Cardiac muscle cell (in vitro differentiated cells and primary cell): ENCODE measurements at places on chromosomes 4 and X. TPM values are rescaled to one million over a fixed set of nuclear protein-coding genes. Genes with fewer than 3 reads are reported as not detected.

Gene HPGD
- 0.51 and 1.7 TPM in 2 replicates for total RNA-seq

Gene NLRP2B
- not detected in 2 replicates for total RNA-seq

Gene LYAR
- 14.8 and 18.5 TPM in 2 replicates for total RNA-seq

Gene TMEM47
- total RNA-seq: 33.3 and 43.7 TPM in 2 replicates

DNA sequence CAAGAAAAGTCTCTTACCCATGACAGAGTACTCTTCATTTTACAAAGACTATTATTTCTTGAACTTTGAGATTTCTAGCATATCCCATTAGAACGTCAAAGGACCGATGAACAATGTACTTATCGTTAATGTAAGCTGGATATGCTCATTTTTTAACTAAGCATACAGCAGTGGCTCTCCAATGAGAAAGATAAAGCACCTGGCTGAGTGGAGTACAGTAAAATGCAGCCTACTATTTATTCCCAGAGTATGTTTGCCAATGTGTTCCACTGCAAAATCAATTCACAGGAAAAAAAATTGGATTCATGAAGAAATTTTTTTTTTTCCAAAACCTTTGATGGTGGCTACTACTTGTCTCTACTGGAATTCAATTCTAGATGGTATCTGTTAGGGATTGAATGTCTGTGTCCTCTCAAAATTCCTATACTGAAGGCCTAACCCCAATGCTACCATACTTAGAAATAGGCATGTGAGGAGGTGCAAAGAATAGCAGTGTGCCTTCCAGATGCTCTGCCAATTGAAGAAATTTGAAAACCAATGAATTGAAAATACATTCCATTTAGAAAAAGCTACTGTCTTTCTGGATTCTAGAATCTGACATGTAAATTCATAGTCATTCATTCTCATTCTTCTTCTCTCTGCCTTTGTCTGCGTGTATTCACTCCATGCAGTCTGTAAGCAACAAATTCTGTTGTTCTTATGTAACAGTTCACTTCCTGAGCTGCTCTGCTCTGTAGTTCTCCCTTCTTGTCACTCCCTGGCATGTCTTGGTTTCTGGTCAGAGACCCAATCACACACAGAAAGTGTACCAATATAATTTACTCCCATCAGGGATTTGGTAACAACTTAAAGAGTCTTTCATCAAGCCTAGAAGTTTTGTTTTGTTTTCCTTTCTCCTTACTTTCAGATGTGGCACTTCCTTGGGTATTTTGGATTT is 61.4 kb downstream of the PAPSS1 start:
- no peaks in the 10 kb centered on the region for H3K27me3 ChIP-seq
- DNase-seq: no peak
- H3K4me3 ChIP-seq: no peak overlapping the region
- no peak overlapping the region for H3K27ac ChIP-seq
- H3K36me3 ChIP-seq: no peaks in the 10 kb centered on the region
- peaks cover 7% of the 10 kb centered on the region for H3K4me1 ChIP-seq

DNA sequence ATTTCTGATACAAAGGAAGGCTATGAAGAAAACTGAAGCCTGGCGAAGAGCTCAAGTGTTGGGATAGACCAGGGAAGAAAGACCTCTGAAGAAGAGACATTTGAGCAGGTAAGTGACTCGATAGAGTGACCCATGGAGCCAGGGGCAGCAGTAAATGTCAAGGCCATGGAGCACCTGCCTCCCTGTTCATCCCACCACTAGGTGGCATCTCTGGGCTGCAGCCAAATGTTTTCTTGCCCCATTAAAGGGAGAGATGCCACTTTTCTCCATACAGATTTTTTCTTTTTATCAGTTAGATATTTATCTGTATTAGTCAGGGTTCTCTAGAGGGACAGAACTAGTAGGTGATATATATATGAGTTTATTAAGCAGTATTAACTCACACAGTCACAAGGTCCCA is 4.9 kb upstream of the ZNF81 start:
- peak; percentile 53 for DNase-seq
- no peak overlapping the region for H3K27ac ChIP-seq
- H3K27me3 ChIP-seq: no peaks in the 10 kb centered on the region
- H3K4me3 ChIP-seq: no peak overlapping the region

DNA sequence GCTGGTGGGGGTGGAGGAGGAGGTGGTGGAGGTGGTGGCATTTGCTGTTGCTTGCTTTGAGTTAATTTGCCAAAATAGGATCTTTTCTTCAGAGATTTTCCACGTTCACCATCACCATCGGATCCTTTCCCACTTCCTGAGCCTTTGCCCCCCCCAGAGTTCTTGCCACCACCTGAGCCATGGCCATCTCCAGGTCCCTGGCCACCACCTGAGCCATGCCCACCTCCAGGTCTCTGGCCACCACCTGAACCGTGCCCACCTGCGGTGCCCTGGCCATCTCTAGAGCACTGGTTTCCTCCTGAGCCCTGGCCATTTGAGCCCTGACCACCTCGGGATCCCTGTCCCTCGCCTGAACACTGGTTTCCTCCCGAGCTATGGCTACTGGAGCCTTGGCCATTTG is 1.9 kb downstream of the IRS4 start:
- H3K4me1 ChIP-seq: peaks cover 4% of the 10 kb centered on the region
- no peaks in the 10 kb centered on the region for H3K36me3 ChIP-seq
- H3K27ac ChIP-seq: no peak overlapping the region

- no peak overlapping the region for H3K27ac ChIP-seq
- H3K27me3 ChIP-seq: no peaks in the 10 kb centered on the region
- no peaks in the 10 kb centered on the region for H3K36me3 ChIP-seq
These were observed 24.9 kb upstream of the MTM1 start for GRCh38 chrX:150543230-150544155.

GRCh38 chrX:129760155-129760554 is 19.6 kb upstream of the SASH3 start:
- no peaks in the 10 kb centered on the region for H3K27me3 ChIP-seq
- no peak overlapping the region for H3K27ac ChIP-seq
- no peak for DNase-seq
- H3K36me3 ChIP-seq: no peaks in the 10 kb centered on the region
- H3K4me1 ChIP-seq: no peaks in the 10 kb centered on the region

- no peaks in the 10 kb centered on the region for H3K36me3 ChIP-seq
- DNase-seq: no peak
- no peaks in the 10 kb centered on the region for H3K27me3 ChIP-seq
These were observed 220.0 kb downstream of the NWD2 start for GRCh38 chr4:37464373-37465128.

GRCh38 chr4:109243871-109244270 is 58.6 kb downstream of the COL25A1 start:
- H3K36me3 ChIP-seq: no peaks in the 10 kb centered on the region
- H3K27ac ChIP-seq: no peak overlapping the region
- no peak overlapping the region for H3K4me3 ChIP-seq
- H3K4me1 ChIP-seq: peaks cover 6% of the 10 kb centered on the region
- no peaks in the 10 kb centered on the region for H3K27me3 ChIP-seq

GRCh38 chr4:82523179-82523578 is 38.6 kb downstream of the TMEM150C start:
- H3K36me3 ChIP-seq: no peaks in the 10 kb centered on the region
- DNase-seq: no peak
- H3K4me3 ChIP-seq: no peak overlapping the region
- no peaks in the 10 kb centered on the region for H3K4me1 ChIP-seq
- H3K27me3 ChIP-seq: no peaks in the 10 kb centered on the region
- no peak overlapping the region for H3K27ac ChIP-seq

DNA sequence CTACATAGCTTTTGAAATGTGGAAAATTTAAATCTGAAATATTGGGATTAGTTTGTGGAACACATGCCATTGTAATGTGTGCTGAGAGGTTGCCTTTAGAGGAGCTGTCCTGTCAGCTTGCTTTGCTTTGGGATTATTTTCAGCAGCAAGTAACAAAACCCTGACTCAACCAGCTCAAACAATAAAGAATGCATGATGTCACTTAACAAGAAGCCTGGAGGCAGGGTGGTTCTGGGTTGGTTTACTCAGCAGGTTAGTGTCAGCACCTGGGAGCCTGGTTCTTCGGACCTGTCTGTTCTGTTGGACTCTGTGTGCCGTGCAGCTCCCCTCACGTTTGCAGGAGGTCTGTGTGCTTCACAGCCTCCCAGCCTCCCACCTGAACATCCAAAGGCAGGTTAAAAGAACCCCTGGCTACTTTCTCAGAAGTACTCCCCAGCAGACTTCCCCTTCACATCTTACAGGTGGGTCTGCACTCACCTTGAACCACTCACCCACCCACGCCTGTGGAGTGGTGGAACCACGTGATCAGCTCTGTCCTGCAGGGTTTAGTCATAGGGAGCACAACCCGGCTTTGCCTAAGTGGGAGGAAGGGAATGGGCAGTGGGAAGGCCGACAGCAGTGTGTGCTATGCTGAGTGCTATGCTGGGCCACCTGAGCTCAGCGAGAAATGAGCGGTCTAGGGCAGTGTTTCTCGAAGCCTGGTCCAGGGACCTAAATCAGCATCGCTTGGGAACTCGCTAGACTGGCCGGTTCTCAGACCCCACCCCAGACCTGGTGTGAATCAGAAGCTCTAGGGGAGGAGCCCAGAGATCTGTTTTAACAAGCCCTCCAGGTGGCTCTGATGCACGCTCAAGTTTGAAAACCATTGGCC is 20.4 kb downstream of the TMEM131L start:
- H3K36me3 ChIP-seq: no peaks in the 10 kb centered on the region
- no peak overlapping the region for H3K4me3 ChIP-seq
- no peaks in the 10 kb centered on the region for H3K27me3 ChIP-seq
- H3K4me1 ChIP-seq: peaks cover 3% of the 10 kb centered on the region
- DNase-seq: peak; percentile 65

- H3K4me3 ChIP-seq: no peak overlapping the region
- no peak for DNase-seq
- no peaks in the 10 kb centered on the region for H3K27me3 ChIP-seq
- H3K36me3 ChIP-seq: no peaks in the 10 kb centered on the region
These were observed 92.1 kb upstream of the ANKRD50 start for GRCh38 chr4:124804584-124804983.

DNA sequence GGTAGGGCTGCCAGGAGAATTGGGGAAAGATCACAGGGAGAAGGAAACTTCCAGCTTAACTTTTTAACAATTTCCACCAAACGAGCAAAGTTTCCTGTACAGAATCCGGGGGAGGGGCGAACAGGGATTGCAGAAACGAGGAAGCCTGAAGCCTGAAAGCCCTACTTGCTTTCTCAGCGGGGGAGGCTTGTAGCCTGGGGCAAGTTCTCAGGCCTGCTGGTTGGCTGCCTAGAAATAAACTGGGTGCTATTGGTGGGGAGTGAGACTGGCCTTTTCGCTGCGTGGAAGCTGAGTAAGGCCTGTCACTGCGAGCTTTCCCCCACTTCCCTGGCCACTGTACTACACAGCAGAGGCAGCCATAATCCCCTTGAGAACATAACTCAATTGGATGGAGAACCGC is 110.8 kb upstream of the ATP8A1 start:
- no peak for DNase-seq
- H3K4me1 ChIP-seq: no peaks in the 10 kb centered on the region
- H3K27me3 ChIP-seq: no peaks in the 10 kb centered on the region

DNA sequence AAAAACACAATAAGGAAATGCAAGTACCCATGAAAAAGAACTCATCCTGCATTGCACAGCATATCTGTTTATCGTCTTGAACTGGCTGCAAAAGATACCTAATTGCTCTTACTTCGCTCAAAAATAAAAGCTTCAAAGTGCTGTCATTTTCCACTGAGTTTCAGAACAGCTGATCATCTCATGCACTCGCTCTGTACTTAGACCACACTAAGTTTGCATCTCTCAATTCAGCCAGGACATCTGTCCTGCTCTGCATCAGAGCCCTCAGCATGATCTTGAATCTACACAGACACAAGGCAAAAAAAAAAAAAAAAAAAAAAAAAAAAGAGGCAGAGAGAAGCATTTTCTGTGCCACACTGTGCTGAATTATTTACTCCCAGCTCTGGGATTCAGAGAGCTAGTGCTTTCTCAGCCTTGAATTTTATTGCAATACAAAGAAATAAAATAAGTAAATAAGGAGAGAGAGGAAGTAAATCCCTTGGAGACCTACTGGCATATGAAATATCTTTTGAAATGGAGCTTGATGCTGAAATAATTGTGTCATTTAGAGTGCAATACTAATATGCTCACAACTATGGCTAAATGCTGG is 81.3 kb downstream of the PPP1R2C start:
- H3K36me3 ChIP-seq: no peaks in the 10 kb centered on the region
- no peak for DNase-seq
- no peak overlapping the region for H3K27ac ChIP-seq
- no peaks in the 10 kb centered on the region for H3K4me1 ChIP-seq
- H3K4me3 ChIP-seq: no peak overlapping the region

DNA sequence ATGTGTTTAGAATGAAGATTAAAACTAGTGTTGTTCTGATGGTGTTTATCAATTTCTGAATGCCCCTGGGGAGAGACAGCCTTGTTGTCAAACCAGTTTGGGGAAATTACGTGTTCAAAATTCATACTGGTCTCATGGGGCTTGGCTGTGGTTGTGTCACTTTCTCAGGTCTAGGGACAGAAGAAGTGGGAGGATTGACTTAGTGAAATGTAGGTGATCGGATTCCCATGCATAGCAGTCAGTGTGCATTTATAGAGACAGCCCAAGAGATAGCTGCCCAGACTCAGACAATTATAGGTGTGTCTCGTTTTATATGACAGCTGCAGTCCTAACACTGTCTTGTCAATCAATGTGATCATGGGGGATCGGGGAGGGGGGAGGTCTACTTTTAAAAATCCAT is 94.4 kb upstream of the CLCN4 start:
- no peaks in the 10 kb centered on the region for H3K27me3 ChIP-seq
- H3K4me1 ChIP-seq: no peaks in the 10 kb centered on the region
- H3K27ac ChIP-seq: no peak overlapping the region
- H3K4me3 ChIP-seq: no peak overlapping the region

DNA sequence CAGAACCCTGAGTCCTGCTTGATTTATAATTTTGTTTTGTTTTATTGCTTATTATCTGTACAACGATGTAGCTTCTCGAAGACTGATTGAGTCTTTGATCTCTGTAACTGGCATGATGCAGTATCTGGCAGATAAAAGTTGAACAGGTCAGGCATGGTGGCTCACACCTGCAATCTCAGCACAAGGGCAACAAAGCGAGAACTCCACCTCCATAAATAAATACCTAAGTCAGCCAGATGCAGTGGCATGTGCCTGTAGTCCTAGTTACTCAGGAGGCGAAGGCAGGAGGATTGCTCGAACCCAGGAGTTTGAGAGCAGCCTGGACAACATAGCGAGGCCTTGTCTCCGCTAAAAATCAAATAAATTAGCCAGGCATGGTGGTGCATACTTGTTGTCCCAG is 15.7 kb upstream of the WDR19 start:
- H3K36me3 ChIP-seq: no peaks in the 10 kb centered on the region
- H3K4me3 ChIP-seq: no peak overlapping the region
- no peak overlapping the region for H3K27ac ChIP-seq
- DNase-seq: no peak

DNA sequence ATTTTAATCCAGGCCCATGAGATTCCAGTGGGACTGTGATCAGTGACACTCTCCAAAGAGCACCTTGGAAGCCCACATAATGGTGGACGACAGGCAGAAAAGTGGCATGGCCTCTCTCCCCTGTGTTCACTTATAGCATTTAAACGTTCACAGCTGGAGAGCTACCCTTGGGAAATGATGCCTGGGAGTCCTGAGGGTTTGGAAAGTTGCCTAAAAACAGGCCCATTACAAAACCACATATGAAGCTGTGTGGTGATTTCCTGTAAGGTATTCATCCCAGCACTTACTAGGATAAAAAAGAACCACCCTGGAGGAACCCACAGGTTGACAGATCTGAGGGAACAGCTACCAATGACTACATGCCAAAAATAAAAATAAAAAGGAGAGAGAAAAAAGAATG is 193.2 kb downstream of the RASL11B start:
- H3K4me1 ChIP-seq: no peaks in the 10 kb centered on the region
- no peaks in the 10 kb centered on the region for H3K27me3 ChIP-seq
- no peak for DNase-seq
- no peaks in the 10 kb centered on the region for H3K36me3 ChIP-seq
- H3K4me3 ChIP-seq: no peak overlapping the region
